ENCODE measurements at places on chromosomes 13 and 19.
A peak's percentile ranks its signal among the peaks of the same experiment; 100 is the strongest.

DNA sequence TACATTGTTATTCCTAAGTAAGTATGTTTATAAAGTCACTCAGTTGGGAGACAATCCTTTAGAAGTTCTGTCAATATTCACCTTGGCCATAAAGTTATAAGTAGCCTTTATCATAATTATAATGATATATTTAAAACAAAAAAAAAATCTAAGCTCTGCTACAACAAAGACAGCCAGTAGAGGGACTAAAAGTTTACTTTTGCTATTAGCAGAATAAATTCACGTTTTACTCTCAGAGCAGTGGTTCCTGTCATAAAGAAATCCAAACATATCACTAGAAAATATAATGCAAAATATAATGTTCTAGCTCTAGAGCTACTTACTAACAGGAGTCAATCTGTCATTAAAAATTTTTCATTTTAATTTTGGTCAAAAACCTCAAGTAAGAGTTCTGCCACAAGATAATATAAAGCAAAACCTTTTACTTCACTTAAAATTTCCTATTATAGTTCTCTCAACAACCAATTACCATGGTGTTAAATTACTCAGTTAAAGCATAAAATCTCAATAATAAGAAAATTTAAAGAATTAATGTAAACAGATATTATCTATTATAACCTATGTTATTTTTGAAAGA, 17.7 kb downstream of the INTS6 start:
- no peak for DNase-seq

DNA sequence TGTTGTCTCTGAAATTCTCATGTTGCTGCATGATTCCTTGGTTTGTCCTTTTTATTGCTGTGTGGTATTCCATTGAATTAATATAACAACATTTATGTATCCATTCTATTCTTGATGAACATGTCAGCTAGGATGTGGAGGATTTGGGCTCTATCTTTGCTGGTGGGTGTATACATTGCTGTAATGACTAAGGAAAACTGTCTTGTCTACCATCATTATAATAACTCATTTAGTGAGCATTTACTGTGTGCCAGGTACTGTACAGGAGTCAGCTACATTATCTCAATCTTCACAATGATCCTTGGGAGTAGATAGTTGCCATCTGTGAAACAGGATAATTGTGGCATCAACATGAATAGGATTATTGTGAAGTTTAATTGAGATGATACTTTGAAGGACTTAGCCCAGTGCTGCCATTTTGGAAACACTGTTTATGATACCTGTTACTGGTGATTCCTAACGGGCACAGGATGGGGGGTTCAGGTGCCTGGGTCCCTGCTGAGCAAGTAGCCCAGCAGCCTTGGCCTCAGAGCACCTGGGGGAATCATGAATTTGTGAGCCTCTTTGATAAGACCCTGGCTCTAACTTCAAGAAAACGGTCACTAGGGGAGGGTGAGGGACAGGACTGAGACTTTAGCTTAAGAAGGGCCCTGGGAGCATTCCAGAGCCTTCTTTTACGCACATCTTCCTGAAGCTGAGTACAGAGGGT, 1.8 kb upstream of the CCNE1 start:
- no peak for DNase-seq

DNA sequence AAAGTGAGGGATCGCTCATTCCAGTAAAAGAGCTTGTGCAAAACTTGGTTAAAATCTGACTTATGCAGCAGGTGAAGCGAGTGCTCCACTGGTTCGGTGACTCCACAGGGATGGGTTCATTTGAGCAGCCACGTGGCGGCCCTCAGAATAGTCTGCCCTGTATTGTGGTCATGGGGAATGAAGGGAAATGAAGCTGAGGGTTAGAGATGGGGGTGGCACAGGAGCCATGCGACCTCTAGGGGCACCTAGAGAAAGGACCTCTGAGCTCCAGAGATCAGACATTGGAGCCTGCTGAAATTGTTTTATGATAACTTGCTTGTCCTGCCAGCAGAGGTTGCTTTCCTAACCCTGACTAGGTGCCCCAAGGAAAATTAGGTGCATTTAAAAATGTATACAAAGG, 26.6 kb downstream of the CBY2 start:
- DNase-seq: no peak

GRCh38 chr19:13078897-13079541, 23.6 kb downstream of the LYL1 start:
- DNase-seq: no peak

DNA sequence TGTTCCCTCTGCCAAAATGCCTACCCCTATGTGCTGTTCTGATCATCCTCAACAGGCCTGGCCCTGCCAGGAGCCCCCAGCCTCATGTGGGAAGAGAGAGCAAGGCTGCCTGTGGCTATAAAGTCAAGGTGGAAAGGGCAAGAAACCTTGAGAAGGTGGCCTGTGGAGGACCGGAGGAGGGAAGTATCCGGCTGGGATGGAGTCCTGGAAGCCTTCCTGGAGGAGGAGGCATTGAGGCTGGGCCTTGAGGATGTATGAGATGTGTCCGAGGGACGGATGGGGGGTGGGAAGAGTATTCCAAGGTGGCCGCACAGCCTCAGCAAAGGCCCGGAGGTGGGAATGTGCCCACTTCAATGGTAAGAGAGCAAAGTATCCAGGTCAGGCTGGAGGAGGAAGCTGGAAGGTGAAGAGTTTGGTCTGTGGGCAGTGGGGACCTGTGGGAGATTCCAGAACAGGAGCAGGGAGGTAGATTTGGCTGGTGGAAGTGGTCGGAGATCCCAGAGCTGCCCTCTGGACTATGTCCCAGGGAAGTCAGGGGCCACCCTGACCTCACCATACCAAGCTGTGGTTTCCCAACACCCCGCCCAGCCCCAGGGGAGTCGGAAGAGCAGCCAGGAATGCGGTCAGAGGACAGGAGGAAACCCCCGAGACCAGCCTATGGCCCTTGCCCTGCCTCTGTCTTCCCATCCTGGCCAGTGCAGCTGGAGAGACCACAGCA, 3.0 kb upstream of the PLIN4 start:
- no peak for DNase-seq

DNA sequence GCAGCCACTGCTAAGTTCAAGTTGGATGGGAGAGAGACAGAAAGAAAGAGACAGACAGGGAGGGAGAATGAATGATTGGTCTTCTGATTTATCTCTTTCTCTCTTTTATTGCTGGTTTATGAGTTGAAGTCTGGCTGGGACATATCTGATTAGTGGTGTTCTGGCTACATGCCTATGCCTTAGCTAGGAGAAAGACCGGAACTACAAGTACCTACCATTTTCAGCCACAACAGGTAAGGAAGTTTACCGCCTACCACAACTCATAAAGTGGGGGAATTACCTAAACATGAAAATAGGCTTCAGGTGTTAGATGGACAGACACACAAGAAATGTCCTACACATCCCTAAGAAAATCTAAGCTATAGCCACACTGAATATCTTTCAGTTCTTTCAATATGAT, 36.6 kb upstream of the GPC6 start:
- no peak for DNase-seq

DNA sequence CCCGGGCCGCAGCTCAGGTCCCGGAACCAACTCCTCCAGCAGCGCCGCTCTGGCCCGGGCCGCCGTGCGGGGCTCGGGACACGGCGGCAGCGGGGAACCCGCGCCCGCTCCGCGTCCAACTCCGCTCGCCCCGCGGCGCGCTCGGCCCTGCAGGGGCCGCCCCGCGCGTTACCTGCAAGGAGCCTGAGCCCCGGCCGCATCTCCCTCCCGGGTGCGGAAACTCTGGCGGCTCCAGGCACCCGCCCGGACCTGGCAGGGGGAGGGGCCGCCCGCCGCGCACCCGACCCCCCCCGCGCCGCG, at the start of gene TMTC4:
TSS of gene TMTC4 (minus strand) at position 224 of the 300 bp plus-strand sequence. CDS start 4,433 bp downstream, outside the sequence.
- DNase-seq: no peak

- no peak for DNase-seq
Measured at GRCh38 chr13:80499536-80500290, 158.8 kb upstream of the SPRY2 start.

- DNase-seq: peak; percentile 99
Measured at GRCh38 chr19:49766007-49766929, 533 bp upstream of the AP2A1 start.

DNA sequence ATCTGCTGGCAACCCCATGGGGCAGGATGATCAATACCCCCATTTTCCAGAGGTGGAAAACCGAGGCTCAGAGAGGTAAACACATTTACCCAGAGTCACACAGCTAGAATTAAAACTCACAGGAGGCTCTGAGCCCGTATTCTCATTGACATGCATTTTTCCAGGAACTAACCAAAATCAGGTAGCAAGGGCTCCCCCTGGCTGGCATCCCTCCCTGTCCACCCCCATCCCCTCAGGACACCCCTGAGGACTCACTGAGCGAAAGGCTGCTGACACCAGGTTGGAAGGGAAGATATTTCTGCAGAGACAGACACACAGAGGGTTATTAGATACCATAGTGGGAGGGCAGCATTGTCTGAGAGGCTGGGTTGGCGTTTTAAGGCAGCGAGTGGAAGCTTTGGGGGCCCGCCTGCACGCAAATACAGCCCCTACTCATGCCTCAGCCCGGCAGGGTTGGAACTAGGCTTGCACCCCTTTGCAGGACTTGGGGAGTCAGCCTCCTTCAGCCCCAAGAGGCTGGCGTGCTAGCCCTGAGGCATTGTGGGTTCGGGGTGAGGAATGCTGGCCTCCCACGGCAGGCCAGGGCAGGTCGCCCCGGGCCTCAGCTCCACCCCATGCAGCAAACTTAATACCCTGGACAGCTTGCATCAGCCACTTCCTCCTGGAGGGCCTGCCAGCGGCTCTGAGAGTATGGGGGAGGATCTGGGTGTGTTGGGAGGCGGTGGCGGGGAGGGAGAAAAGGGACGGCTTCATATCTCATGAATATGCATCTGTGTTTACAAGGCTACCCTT, 3.9 kb downstream of the SLC1A5 start:
- DNase-seq: peak; percentile 25
